A549 treated with CORT108297 at 1 μM for 4 hours (cell line): ENCODE measurements at places on chromosomes 5 and 9. TPM values are rescaled to one million over a fixed set of nuclear protein-coding genes. Genes with fewer than 3 reads are reported as not detected.

Gene STOM
- total RNA-seq = 103 to 153 TPM (median 109 TPM) in 5 replicates

Gene CYLC2
- total RNA-seq = not detected in 5 replicates

Gene TLR4
- 0.10 to 0.18 TPM (median 0.13 TPM) in 5 replicates for total RNA-seq

Gene TRIM7
- total RNA-seq = 30.9 to 45.8 TPM (median 43.5 TPM) in 5 replicates

Gene LPAR1
- 15.1 to 19.5 TPM (median 17.4 TPM) in 5 replicates for total RNA-seq

Gene AQP7
- total RNA-seq = 0.37 to 0.52 TPM (median 0.42 TPM) in 5 replicates

Gene SV2C
- total RNA-seq = not detected in 5 replicates
